ENCODE measurements at places on chromosomes 7 and 10. TPM values are rescaled to one million over a fixed set of nuclear protein-coding genes. Genes with fewer than 3 reads are reported as not detected.

The POLR3A gene
- total RNA-seq: 10.5 TPM

GRCh38 chr10:69226919-69227450, 6.9 kb downstream of the HKDC1 start:
- DNase-seq: no peak

DNA sequence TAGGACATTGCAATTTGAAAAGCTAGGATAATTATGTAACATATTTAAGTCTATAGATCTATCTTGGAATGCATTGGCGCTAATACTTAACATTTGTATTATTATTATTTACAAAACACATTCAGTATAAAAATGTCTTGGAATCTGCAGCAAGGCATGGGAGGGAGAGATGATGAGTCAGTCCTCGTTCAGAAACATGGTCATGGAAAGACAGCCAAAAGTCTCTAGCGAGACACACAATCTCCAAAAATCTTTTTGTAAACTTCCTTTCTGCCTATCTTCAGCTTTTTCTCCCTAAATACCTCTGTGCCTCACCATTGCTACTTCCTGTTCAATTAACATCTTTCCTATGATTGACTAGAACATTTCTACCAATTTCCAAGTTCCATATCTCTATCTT, 188.4 kb upstream of the CACNA2D1 start:
- no peak for DNase-seq

GRCh38 chr10:6514180-6514579, 65.9 kb downstream of the PRKCQ start:
- no peak for DNase-seq

DNA sequence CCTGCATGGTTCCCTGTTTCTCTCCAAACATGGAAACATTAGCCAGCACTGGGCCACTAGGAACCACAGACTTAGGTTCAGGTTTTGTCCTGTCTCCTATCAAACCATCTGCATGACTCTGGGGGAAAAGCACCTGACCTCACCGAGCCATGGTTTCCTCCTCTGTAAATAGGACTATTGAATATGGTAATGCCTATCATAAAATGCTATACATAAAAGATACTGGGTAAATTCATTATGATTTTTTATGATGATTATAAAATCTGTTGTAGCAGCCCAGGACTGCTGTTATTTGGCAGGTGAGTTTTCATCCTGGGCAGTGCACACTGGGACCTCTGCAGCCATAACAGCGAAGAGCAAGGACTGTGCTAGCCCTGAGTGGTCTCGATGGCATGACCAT, 131.8 kb downstream of the SH3PXD2A start:
- DNase-seq: no peak

DNA sequence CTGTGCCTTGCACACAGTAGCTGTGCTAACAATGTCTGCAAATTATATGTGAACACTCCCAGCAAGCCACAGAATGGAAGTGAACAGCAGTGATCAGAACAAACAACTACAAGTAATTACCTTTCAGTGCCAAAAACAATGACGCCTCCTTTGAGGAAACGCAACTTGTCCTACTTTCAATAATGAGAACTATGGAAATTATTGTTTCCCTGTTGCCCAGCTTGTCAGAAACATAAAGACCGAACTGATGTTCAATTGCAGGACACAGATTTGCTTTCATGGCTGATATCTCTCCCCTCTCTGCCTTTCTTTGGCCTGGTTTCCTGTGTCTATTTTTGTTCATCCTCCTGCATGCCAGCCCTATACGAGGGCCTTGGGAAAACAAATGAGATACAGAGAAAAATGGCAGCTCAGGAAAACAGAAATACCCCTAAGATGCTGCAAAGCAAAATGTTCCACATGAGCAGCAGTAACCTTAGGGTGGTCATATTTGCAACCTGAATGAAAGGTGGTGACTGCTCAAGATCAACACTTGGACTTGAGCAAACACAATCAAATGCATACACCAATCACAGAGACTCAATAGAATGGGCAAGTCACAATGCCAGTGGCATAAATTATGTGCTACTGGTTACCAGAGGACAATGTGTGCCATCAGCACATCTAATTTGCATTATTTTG, 26.8 kb downstream of the COBL start:
- no peak for DNase-seq

The SFTPD gene
- total RNA-seq: 769 TPM

GRCh38 chr7:150421831-150422230, 28.6 kb upstream of the GIMAP8 start:
- no peak for DNase-seq

GRCh38 chr7:43653466-43653865, 70.6 kb downstream of the STK17A start:
- DNase-seq: no peak

- no peak for DNase-seq
Measured at GRCh38 chr7:37577412-37577811, 106.2 kb upstream of the GPR141 start.

DNA sequence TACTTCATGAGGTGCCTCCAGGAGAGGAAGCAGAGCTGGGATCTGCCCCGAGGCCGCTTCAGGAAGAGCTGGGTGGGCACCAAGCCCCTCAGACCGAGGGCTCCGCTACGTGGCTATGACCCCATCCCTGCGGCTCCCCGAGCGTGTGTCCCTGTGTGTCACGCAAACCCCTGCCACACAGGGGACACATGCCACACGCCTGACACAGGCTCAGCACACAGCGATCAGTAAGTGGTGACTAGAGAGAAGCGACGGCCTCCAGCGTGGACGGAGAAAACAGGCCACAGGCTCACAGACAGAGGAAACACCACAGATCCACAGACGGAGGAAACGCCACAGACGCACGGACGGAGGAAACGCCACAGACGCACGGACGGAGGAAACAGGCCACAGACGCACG, 18.5 kb downstream of the DIP2C start:
- no peak for DNase-seq

The CYP2C9 gene
- total RNA-seq: 0.54 TPM

GRCh38 chr7:103149808-103150180, 895 bp upstream of the NAPEPLD start:
- DNase-seq: no peak

DNA sequence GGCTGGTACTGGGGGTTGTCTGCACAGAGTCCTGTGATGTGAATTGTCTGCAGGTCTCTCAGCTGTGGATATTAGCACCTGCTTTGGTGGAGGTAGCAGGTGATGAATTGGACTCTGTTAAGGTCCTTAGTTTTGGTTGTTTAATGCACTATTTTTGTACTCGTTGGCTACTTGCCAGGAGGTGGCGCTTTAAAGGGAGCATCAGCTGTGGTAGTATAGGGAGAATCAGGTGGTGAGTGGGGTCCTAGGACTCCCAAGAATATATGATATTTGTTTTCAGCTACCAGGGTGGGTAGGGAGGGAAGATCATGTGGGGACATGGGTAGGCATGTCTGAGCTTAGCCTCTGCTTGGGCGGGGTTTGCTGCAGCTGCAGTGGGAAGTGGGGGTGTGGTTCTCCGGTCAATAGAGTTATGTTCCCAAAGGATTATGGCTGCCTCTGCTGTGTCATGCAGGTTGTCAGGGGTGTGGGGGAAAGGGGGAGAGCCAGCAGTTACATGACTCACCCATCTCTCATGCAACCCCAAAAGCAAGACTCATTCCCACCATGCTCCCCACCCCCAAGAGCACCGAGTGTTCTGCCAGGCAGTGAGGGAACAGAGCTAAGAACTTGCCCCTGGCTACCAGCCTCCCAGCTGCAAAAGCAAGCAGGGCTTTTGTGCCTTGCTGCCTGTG, 53.7 kb upstream of the ZNF273 start:
- no peak for DNase-seq
